NT2/D1 (cell line): ENCODE measurements at places on chromosomes 16 and 17.

GRCh38 chr17:10316801-10317542, 55.8 kb downstream of the MYH13 start:
- DNase-seq, result peak; percentile 38

GRCh38 chr16:9248162-9248561, 156.7 kb downstream of the HAPSTR1 start:
- DNase-seq, result peak; percentile 23

GRCh38 chr16:71364133-71364681, 5.7 kb downstream of the CALB2 start:
- no peak for DNase-seq

DNA sequence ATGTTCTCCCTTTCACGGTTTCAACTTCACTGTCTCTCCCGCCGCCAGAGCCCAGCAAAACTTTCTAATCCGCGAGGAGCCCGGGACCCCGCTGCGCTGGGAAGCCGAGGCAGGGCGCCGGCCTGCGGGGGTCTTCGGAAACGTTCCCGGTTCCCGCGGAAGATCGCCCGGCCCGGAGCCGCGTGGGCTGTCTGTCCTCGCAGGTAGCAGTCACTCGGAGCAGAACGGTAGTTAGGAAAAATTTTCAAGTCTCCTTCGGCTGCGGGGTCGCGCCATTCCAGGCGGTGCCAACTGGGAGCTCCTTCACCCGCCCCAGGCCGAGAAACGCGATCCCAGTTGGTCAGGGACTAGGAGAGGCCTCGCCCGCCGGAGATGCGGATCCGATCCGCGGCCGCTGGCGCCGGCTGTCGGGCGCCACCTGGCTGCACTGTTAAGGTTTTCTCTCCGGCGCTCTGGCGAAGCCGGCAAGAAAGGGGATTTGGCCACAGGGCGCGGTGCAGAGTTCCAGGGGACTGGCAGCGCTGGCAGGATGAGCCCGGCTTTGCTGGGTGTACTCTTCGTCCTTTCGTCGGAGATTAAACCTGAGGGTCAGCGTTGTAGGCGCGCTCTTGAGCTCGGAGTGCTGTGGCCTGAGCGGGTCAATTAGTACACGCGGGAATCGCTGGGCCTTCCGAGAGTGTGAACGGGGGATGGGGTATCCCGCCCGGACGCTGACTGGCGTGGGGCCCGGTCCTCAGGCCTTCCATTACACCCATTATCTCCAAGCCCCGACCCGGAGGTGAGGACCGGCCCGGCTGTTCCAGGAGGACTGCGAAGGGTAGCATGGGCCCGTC, 135.4 kb downstream of the KCNJ12 start:
- DNase-seq, result peak; percentile 68

- no peak for DNase-seq
Measured at GRCh38 chr16:68737046-68737729, at the start of gene CDH1. Gene CDH1, plus strand, starts transcription at chr16:68737292. Its CDS starts 124 bp downstream, at chr16:68737416.

DNA sequence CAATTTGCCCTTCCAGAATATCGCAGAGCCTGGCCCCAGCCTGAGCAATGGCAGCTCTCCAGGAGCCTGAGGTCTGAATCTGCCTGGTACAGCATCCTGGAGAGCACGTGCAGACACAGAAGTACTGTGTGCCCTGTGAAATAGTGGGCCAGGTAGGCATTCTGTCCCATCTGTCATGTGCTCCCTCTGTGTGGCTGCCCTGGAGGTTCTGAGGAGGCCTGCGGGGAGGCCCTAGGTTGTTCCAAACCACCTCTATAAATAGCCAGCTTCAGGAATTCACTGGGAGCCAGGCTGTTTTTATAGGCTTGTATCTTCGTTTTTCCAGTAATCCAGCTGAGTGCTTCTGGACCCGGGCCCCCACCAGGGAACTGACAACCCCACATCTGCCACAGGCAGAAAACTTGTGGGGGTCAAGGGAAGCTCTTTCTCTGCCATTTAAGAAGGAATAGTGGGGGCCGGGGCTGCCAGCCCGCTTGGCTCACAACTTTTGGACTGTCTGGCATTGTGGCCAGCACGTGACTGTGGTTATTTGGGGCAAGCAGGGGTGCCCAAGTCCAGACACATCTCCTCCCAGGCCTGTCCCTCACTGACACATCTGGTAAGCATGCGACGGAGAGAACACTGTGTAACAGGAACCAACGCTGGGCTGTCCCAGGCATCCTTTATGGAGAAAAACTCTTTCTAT, 356.3 kb upstream of the TNRC6C start:
- no peak for DNase-seq

DNA sequence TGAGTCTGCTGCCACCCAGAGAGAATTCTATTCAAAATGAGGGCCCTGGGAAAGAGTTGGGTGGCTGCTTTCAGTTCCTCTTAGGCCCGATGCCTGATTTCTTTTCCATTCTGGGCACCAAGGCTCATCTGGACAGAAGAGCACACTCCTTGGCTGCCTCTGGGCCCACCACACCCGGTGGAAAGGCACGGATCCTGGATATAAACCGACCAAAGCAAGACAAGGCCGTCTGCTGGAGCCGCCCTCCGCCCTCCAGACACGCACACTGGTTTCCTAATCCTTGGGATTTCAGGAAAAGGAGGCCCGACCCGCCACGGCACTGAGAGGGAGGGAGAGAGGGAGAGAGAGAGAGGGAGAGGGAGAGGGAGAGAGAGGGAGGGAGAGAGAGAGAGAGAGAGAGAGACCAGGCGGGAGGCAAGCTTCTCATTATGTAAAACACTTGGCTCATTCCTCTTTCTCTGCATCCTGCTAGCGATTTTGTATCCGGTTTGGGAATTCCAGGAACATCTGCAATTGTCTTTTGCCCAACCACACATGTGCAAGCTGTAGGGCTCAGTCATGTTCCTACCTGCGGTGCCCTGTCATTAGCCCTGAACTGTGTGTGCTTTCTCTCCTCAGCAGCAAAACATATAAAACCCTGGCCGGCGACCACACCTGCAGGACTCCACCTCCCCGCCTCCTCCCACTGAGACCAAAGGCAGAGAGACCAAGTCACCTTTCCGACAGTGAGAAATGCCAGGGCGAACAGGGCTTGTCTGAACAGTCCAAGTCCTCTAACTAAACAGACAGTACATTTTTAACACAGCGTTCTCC, 347.2 kb downstream of the SOX9 start:
- DNase-seq, result no peak

DNA sequence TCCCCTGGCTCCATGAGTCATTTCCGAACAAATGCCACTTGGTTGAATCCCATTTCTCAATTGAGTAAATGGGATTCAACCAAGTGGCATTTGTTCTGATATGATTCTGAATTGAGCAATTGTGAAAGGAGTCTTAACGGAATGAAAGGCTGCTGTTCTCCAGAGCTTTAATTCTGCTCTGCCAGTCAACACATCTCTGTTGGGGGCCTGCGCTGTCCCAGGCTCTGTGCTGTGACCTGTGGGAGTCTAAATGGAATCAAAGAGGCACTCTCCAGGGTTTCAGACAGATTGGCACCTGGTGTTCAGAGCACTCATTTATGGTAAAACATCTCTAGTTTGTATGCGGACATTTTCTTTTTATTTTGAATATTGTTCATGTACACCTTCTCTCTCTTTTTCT, 126.2 kb downstream of the WSCD1 start:
- no peak for DNase-seq

GRCh38 chr17:78804777-78805176, 22.7 kb upstream of the CYTH1 start:
- DNase-seq, result no peak

- DNase-seq, result peak; percentile 20
Measured at GRCh38 chr16:54875443-54875842, 55.2 kb upstream of the IRX5 start.

- DNase-seq, result no peak
Measured at GRCh38 chr17:34390649-34391048, 27.6 kb upstream of the CCL1 start.

- no peak for DNase-seq
Measured at GRCh38 chr16:66741169-66741900, 10.1 kb downstream of the DYNC1LI2 start.

DNA sequence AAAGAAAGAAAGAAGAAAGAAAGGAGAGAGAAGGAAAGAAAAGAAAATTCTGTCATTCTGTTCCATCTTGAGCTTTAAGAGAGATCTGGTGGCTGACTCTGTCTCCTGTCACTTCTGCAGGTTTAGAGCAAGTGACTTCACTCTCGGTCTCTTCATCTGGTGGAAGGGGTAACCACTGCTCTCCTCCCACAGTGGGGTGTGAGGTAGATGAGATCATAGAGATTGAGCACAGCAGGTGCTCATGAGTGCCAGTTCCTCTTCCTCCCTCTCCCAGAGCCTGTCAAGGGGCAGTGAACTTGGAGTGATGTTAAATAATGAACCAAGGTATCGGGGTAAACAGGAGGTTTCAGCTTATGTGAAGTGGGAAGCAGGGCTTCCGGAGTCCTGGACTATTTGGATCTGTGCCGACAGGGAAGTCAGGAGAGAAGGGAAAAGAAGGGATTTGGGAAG, 47.7 kb downstream of the BEAN1 start:
- no peak for DNase-seq

GRCh38 chr17:45302649-45303173, 14.1 kb downstream of the MAP3K14 start:
- DNase-seq, result no peak

- DNase-seq, result no peak
Measured at GRCh38 chr17:913207-913606, 66.4 kb downstream of the NXN start.

DNA sequence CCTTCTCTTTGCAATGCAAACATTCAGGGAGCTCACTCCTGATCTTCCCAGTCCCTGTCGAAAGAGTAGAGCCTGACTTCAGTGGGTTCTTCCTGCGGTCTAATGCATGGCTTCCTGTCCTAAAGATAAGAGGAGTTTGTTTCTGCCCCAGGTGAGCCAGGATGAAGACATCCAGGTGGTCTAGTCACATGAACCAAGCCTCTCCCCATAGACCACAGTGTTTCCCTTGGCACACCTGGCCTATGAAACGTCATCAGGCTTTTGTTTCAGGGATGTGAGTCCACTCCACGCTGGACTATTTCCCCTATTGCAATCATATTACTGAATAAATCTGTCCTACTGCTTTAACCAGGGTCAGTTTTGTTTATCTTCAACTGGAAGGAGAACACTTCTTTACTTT, 21.1 kb downstream of the CES1 start:
- no peak for DNase-seq

GRCh38 chr17:49402706-49403105, 12.0 kb downstream of the PHB1 start:
- no peak for DNase-seq

GRCh38 chr17:29709866-29710519, 87.3 kb upstream of the CORO6 start:
- no peak for DNase-seq

GRCh38 chr17:55484575-55484974, 26.7 kb downstream of the SMIM36 start:
- no peak for DNase-seq

GRCh38 chr16:65782611-65783600, 583.6 kb upstream of the CDH5 start:
- no peak for DNase-seq

GRCh38 chr17:73470316-73470826, 158.6 kb upstream of the CDC42EP4 start:
- DNase-seq, result no peak

DNA sequence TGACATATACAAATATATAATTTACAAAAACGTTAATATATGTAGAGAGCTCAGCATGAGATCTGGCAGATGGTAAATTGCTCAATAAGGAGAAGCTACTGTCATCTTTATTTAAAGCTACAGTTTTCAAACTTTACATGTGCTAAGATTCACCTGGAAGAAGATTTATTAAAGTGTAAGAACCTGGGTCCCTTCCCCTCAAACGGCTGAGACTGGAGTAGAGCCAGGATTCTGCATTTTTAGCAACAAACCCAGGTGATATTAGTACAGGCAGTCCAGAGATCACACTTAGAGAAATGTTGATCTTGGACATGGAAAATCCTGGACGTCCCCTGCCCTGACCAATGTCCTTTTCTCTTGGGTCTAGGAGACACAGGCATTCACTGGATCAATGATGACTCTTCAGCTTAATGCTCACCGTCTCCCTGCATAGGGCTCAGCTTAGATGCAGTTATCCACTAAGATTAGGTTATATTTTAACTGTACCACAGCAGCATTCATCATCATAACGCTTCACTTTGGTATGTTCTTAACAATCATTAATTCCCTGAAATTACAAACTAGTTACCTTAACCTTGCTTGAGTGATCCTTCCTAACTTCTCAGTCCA, 20.4 kb downstream of the CDR2 start:
- DNase-seq, result no peak

GRCh38 chr16:85844786-85845185, 45.3 kb downstream of the COX4I1 start:
- DNase-seq, result no peak

DNA sequence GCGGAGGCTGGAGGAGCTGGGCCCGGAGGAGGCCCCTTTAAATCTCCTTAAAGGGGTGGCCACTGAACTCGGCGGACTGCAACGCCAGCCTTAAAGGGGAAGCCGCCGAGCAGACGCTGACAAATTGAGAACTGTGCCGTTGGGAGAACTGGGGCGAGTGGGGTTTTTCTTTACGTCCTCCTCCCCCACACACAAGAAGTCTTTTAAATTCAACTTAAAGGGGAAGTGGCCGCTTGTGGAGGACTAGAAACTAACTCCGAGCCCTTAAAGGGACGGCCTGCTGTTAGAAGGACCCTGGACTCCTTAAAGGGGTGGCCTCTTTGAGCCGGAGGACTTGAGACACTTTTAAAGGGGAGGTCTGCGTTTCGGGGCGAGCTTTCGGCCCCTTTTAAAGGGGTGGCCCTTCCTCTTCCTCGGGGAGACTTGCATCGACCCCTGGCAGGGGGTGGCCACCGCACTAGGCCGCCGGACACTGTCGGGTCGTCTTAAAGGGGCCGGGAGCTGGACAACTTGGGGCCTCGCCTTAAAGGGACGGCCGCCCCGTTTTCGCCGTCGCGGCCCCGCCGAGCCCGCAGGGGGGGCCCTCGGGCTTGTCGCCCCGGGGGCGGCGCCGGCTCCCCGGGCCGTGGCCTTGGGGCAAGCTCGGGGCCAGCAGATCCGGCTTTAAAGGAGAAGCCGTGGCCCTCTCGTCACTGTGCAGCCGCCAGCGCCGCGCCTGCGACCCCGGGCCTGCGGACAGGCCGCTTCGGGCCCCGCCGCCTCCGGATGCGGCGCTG, 688 bp downstream of the FBRS start:
- DNase-seq, result peak; percentile 97

DNA sequence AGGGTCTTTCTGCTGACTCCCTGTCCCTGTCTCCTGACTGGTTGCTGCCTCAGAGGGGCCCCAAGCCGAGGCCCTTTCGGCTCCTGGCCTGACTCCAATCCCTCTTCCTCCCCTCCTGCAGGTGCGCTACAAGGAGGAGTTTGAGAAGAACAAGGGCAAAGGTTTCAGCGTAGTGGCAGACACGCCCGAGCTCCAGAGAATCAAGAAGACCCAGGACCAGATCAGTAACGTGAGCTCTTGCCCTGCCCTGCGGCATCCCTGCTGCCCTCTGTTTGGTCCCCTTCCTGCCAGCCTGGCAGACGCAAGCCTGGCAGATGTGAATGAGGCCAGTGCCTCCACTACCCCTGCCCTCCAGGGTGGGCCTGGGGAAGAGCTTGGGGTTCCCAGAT, 27.1 kb upstream of the LASP1NB start:
- DNase-seq, result no peak

DNA sequence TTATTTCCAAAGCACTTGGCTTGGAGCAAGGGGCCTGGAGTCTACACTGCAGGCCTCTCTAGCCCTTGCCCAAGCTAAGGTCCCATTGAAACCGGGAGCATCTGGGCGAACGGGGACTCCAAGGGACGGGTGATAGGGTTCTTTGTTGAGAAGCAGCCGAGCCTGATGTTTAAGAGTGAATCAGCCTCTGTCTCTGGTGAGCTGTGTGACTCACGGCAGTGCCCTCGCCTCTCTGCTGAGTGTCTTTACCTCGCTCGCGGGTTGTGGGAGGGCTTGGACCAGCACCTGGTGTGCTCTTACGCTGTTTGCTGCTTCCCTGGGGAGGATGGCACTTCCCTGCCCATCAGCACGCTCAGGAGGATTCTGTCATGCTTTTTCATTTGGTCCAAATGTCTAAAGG, 1.3 kb downstream of the HGS start:
- no peak for DNase-seq
